ENCODE measurements at places on chromosomes 3 and 15.

DNA sequence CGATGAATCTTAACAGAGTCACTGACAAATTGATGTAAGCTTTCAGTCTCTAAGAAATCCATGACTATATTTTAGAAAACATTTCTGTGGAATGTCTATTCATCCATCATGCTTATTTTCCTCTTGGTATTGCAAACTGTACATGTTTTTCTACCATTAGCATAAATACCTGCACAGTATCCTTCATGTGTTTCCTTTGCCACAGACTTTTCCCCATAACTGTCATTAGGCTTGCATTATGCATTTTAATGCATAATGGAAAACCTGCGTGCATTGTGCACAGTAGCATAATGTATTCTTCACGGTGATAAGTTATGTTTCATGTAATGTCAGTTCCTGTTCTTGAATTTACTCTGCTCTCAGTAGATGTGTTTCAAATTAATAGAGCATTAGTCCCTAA lies 403.1 kb upstream of the EPHA3 start:
- no peak for DNase-seq

DNA sequence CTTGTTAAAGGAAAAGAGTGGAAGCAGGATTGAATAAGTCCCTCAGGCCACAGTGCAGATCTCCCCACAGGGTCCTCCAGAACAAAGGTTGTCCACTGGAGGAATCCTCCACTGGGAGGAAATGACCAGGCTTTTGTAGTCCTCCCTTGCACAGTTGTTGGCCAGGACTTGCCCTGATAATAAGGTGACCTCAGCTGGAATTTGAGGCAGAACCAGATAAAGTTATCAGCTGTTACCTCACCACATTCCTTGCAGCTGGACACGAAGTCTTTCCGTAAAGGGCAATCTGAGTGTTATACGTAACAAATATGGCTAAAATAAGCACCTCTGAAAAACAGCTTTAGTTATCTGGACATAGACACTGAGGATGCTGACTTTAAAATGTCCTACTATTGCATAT lies 83.5 kb upstream of the NAALADL2 start:
- DNase-seq: no peak

DNA sequence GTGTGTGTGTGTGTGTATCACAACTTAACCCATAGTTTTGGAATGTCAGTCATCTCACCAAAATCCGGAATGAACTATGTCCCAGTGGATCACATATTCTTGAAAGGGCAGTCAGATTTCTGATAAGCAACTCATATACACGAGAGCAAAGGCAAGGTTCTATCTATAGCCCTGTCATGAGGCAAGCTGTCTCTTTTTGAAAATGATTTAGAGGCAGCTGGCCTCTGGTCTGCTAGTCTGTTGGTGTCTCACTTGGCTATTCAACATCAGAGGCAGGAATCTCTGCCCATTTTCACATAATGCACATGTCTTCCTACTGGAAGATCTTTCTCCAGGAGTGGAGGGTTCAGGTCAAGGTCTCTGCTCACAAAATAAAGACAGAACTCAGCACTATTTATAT lies 79.8 kb downstream of the CNTN6 start:
- DNase-seq: no peak

GRCh38 chr15:37933666-37934065 lies 774 bp upstream of the TMCO5A start:
- no peak for DNase-seq

DNA sequence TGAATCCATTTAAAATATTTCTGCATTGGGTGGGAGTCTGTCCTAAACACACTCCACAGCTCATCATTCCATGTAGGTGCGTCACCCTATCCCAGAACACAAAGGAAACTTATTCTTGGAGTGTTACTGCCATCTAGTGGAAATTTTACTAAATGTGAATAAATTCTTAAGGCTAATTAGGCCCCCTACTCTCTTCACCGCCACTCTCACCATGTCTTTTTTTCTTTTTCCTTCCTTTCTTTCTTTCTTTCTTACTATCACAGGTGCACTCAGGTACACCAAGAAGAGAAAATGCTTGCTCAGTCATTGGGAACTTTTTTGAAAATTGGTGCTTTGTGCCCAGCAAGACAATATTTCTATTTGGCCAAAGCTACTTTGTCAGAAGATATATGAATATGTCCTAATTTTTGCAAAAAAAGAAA lies 26.4 kb upstream of the ATP8B4 start:
- DNase-seq: peak; percentile 44

DNA sequence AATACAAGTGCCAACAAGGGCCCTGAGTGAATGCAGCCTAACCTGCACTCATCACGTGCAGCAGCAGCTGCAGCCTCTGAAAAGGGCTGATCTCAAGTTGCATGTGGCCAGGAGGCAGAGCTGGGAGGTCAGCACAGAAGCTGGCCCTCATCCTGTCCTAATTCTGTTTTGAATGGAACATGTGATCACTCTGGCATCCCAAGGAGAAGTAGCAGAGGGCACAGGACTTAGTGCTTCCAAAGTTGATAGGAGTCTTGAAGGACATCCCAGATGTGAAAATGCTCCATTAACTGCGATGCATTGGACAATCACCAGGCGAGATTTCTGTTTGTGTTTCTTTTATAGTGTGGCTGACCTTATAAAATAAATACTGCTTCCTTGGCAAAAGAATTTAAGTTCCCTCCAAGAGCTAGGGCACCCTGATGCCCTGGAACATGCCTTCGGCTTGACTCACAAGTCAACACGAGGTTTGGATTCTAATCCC lies 31.6 kb upstream of the STAG1 start:
- no peak for DNase-seq

GRCh38 chr15:51749307-51749706 lies 2.1 kb upstream of the TMOD2 start:
- DNase-seq: no peak

GRCh38 chr3:173993299-173993698 lies 595.8 kb downstream of the NLGN1 start:
- no peak for DNase-seq

DNA sequence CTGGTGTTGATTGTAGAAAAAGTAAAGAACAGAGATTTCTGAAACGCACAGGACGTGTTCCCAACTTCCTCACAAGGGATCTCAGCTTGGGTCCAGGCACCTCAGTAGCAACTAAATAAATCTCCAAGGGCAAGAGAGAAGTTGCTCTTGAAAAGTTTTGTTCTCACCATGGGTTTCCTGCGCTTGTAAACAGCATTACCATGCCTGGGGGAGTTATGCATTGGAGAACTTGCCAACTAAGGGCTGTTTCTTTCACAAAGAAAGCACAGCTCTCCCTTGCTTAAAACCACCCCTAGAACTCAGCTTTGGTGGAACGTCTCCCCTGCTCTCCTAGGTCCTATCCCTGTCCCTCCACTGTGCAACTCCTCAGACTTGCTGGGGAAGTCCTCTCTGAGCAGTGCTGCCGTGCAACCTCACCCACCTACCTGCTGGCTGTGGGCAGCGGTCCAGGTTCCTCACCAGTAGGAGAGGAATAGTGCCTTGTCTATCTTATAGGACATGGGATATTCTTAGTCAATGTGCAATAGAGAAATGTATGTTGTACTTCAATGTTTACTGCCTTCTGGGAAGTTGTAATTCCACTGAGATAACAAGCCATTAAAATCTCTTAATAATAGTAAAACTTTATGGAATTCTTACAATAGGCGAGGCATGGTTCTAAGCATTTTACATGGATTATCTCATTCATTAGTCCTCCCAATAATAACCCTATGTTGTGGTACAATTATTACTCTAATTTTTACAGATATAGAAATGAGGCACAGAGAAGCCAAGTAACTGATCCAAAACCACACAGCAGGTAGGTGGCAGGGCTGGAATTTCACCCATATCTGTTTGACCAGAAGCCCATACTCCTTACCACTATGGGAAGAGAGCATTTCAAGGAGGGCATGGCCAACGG lies 51.5 kb downstream of the UMPS start:
- peak; percentile 21 for DNase-seq

GRCh38 chr15:41955807-41956525 lies 16.4 kb downstream of the EHD4 start:
- no peak for DNase-seq

DNA sequence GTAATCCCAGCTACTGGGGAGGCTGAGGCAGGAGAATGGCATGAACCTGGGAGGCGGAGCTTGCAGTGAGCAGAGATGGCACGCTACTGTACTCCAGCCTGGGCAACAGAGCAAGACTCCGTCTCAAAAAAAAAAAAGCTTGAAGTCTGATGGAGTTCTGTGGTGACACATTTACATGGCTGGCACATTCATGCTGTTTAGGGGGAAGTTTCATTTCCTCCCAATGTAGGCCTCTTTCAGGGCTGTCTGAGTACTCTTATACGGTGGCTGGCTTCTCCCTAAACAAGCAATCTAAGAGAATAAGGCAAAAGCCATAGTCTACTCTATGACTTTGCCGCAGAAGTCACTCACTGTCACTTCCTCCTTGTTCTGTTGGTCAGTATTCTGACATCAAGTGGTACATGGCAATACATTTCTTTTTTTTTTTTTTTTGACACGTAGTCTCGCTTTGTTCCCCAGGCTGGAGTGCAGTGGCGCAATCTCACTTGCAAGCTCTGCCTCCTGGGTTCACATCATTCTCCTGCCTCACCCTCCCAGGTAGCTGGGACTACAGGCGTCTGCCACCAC lies 41.2 kb downstream of the OIP5 start:
- DNase-seq: peak; percentile 99

DNA sequence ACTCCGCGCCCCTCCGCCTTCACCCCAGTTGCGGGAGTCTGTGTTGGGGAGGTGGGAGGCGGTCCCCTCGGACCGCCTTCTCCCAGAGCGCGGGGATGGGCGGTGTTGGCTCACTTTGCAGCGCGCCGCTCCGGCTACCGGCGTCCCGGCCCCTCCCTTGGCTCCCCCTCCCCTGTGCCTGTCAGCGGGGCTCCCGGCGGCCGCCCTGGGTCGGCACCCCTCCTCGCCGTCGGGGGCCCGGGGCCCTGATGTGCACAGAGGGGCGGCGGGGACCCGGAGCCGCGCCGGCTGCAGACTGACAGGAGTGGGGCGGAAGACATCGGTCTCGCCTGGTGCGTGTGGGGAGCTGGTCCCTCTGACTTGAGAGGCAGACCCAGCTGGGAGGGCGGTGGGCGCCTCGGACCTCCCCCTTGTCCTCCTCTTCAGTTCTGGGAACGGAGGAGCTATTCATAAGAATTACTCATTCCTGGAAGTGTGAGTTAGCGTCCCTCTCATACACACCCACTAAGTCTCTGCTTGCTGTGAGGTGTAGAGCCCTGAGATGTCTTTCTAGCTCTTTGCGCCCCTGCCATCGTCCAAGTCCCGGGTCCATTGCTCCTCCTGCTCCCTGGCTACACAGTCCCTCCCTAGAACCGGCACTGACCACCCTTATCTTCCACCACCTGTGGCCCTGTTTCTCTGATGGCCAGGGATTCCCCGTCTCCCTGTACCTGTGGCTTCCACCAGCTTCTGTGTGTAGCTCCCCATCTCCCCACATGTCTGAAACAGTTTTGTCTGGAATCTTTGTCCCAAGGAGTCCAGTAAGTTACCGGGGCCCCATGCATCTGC lies 42.3 kb upstream of the ROPN1 start:
- DNase-seq: no peak

DNA sequence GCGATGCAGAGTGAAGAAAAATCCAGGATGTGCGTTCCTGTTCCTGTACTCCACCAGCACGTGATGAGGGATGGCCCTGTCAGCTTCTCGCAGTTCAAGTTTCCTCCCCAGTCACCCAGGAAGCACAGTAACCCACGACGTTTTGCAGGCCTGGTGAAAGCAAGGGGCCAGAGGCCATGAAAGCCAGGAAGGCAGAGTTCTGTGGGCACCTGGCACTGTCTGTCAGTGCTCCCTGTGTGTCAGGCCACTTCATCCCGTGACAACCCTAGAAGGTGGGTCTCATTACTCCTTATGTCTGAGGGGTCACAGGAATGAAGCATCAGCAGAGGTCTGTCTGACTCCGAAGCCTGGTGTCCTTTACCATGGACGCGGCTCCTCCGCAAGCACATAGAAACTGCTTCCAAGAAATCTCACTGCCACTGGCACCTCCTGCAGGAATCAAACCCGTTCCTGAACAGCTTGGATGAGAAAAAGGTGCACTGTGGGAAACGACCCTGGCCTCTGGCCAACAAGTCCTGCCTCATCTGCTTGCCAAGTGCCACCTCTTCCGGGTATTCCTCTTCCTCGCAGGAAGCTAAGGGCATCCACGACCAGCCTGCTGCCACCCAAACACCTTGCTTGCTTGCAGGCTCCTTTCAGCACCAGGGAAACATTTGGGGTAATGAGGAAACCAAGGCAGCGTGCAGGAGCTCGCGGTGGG lies 14.6 kb downstream of the RAB43 start:
- no peak for DNase-seq

GRCh38 chr3:196617256-196617655 lies 22.2 kb upstream of the NRROS start:
- peak; percentile 83 for DNase-seq

DNA sequence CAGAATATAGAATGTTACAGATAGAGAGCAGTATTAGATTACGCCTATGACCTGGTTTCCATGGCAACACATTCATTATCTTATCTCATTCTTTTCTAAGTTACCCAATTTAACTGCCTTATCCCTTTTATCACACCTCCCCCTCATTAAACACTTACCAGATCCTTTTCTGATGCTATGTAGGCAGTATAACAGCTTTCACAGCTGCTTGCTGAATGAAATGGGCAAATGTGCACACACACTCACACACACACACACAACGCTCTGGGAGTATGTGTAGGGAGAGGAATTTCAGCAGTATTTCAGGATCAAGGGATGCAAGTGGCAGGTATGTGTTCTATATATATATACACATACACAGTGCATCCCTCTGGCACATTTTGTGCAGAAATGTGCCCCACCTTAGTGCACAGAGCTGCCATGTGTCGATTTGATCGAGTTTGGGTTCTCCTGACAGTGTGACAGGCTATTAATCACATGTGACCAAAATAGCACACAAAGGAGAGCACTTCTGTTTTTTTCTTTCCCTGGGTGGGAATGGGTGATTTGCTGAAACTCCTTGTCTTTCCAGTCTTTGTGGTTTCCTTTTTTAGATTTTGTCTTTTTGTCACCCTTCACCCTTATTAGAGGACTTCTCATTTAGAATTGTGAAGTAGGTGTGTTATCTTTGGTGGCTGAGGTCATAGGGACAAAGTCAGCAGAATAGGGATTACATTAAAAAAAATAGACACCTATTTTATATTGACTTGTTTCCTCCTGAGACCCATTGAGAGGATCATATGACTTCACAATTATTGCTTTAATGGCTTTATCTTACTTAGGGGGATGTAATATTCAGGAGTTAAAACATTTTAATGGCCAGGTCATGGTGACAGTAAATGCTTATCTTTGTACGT lies 553.7 kb downstream of the PDCD6IP start:
- DNase-seq: no peak

DNA sequence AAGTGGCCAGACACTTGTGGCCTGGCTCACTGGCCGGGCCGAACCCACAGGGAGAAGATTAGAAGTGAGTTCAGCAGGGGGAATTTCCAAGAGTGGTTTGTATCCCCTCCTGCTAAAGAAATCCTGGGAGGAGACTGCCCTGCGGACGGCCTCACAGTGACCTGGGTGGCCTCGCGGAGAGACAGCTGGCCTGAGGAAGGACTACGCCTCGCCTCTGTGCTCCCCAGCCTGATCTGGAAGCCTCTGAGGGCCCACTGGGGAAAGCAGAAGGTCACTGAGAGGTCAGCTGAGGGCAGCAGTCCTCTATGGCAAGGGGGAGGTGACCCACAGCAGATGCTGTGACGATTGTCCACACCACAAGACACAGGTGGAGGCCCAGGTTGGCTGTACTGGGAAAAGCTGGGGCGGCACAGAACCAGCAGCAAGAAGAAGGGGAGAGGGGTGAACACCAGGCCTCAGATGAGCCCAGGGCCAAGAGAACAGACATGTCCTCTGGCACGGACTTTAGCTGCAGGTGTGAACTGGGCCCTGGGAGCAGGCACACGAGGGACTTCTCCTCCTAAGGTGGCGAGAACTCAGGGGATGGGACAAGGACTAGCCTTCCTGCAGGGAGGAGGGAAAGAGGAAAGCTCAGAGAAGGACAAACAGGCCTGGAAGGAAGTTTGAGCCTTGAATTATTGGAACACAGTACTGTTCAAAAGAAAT lies 37.2 kb upstream of the DLG1 start:
- peak; percentile 38 for DNase-seq
